ENCODE measurements at places on chromosomes 2 and 18.

GRCh38 chr18:79187532-79188277, 118.5 kb downstream of the ATP9B start:
- DNase-seq = no peak

- DNase-seq = peak; percentile 26
These were observed 16.2 kb upstream of the CXCR4 start for GRCh38 chr2:136134126-136134525.

GRCh38 chr2:138700716-138701115, 79.5 kb downstream of the NXPH2 start:
- no peak for DNase-seq

- DNase-seq = no peak
These were observed 27.2 kb downstream of the CD28 start for GRCh38 chr2:203733684-203734083.

DNA sequence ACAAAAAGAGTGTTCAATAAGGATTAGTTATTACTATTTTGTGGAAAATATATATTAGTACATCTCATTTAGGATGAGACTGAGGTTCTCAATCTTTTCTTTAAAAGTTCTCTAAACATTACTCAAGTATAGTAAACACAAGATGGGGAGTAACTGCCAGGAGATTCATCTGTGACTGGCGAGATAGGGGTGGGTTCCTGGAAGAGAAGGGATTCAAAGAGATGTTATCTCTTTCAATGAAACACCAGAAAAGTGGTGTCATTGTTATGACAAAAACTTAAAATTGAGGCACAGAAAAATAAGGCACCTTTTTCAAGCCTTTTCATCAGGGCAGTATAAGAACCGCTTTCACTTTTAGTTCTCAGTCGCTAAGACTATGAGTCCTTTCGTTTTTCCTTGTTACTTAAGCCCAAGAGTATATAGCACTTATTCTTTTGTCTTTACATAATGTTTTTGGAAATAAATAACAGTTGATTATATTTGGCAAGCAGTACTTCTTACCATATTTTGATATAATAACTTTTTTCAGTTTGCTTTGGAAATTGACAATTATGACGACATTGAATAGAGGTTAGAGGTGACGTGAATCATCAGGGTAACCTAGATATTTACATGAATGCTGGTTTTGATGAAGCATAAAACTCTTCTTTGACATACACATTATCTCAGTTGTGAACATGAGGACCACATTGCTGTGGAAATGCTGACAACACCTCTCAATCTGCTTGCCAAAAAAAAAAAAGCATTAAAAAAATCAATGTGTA, 393.9 kb upstream of the TCF4 start:
- no peak for DNase-seq

DNA sequence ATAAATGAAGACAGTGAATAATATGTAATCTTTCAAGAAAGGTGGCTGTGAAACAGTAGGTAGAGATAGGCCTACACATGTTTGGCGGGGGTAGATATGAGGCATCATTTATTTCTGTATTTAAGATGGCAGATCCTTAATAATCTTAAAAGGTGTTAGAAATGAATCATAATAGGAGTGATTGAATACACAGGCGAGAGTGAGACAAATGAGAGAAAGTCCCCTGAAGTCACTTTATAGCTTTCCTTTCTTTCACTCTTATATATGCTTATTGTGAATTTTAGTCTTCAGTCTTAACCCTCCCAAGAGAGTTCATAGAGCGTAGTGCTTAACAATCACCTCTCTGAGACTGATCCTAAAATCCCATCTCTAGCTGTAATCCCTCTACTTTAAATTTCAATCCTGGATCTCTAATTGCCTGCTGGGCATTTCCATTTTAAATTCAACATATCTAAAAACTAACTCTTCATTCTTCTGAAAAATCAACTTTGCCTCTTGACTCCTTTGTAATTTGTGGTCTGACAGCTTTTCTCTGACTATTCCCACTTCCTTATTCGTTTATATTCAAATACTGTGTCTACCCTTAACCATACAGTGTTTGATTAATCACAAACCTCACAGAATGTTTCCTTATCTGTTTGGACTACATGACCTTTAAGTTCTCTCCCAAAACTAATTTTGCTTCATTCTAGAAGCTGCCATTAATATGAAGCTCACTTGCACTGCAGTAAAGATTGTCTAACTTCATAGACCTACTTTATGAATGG, 463.7 kb upstream of the FSIP2 start:
- DNase-seq = no peak

GRCh38 chr18:74291472-74291770, 342 bp downstream of the CYB5A start:
- no peak for DNase-seq

- DNase-seq = no peak
These were observed 41.2 kb upstream of the ATG16L1 start for GRCh38 chr2:233210281-233210680.

GRCh38 chr2:239868556-239869181, 156.5 kb downstream of the NDUFA10 start:
- no peak for DNase-seq

GRCh38 chr2:45315861-45316260, 295.2 kb downstream of the SRBD1 start:
- no peak for DNase-seq

GRCh38 chr2:8617048-8617447, 64.8 kb upstream of the ID2 start:
- no peak for DNase-seq

GRCh38 chr2:36731941-36732672, 35.6 kb downstream of the VIT start:
- DNase-seq = no peak

DNA sequence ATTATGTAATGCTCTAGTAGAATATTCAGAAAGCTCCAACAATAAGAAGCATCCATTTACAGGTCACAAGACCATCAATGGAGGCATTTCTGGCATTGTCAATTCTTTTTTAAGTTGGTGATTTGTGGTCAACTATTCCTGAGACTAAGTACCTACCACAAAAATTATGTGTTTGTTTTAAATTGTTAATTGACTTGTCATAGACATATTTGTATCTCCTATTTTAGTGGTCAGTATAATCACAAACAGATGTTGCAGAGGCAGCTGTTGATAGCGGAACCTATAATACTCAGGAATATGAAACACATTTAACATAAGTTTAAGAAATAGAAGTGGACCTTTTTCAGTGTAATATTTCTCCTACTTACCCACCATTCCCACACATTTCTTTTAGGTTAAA, 430.1 kb downstream of the CCDC85A start:
- no peak for DNase-seq

DNA sequence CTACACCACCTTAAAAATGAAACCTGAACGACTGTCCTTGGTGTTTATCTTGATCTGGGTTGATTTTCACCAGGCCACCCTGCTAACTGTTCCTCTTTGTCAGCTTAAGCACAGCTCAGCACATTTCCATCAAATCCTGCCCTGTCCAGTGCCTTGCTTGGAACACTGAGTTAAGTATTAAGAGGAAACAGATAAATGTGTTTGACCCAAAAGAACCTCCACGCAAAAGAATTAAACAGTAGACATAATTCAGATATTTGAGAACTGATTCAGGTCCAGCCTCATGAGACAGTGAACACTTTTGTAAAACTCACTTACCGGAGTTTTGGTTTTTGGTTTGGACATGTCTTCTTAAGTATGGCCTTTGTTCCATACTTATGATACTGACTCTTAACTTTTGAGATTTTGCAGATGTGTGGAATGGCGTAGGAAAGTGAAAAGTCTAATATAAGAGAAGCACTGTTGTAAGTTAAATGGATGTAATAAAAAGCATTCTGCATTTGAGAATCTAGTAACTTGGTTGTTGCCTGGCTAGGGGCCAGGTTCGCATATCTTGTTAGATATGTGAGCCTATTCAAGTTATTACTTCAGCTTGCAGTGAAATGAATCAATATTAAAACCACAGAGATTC, 88.9 kb upstream of the SERPINE2 start:
- no peak for DNase-seq

- no peak for DNase-seq
These were observed 28.2 kb downstream of the SOX11 start for GRCh38 chr2:5720426-5720825.

- no peak for DNase-seq
These were observed 219.2 kb downstream of the SRBD1 start for GRCh38 chr2:45391866-45392265.

DNA sequence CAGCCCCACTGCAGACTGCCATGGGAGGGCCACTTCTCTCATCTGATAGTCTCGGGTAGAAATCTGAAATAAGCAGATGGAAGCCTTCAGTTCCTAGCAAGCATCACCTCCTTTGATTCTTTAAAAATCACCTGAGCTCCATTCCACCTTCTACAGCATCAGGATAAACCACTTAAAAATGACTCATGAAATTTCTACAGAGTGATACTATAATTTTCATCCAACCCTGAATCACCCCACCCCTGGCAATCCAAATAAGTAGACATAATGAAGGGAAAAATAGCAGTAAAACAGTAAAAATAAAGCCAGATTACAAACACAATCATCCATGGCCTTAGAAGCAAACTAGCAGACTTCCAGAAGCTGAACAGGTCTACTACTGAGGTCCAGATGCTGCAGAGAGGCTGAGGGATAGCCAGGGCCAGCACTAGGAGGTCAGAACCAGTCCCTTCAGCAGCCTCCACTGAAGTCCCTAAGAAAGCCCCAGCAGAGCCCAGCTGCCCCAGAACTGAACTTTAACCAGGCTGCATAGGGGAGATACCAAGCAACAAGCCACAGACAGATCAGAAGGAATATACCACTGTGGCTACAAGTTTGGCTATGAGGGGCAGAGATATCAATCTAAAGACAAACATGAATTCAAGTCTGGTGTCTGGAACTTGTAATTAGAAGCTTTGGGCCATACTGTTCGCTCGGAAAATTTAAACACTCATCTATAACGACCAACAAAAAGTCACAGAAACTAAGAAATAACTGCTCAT, 54.7 kb upstream of the RNU4ATAC start:
- DNase-seq = no peak

DNA sequence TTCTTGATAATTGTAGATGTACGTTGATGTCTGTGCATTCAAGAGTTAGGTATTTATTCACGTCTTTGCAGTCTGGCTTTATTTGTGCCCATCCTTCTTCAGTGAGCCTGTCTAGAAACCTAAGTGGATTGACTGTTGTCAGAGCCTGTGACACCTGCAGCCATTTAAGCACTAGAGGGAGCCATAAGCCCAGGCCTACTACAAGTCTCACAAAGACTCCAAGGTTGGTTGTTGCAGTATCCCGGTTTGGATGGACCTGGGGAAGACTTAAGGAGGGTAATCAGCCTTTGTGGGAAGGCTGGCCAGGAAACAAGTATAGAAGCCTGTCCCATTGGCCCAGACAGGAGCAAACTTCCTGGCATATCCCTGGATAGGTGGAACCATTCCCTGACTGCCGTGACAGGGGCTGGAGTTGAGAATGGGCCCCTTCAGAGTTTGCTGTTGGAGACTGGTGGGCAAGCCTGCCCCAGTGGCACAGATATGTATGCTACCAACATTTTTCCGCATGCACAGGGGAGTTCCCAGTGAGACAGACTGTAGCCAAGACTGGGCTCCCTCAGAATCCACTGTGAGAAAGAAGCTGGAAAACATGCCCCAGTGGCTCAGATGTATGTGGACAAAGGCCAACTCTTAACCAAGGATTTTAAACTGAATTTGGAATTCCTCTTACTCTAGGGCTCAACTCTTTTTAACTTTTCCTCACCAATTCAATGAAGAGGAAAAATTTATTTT, 9.3 kb upstream of the LRRC30 start:
- no peak for DNase-seq

- DNase-seq = no peak
These were observed 80.2 kb downstream of the ASAP2 start for GRCh38 chr2:9286554-9287399.

DNA sequence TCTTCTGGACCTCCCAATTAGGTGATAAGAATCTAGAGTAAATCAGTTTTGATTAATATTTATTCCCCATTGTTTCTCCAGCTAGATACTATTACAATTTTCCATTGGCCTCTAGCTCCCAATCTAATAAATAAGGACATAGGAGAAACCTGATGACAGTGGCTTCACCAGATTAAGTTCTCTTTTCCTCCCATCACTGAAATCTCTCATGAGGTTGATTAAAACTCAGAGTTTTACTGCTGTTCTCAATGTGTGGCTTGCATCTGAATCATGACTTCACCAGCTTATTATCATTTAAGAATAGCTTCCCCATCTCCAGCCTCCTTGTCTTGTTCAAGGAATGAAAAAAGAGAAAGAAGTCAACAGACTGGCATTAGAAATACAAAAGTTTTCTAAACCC, 3.9 kb upstream of the CCDC102B start:
- no peak for DNase-seq

DNA sequence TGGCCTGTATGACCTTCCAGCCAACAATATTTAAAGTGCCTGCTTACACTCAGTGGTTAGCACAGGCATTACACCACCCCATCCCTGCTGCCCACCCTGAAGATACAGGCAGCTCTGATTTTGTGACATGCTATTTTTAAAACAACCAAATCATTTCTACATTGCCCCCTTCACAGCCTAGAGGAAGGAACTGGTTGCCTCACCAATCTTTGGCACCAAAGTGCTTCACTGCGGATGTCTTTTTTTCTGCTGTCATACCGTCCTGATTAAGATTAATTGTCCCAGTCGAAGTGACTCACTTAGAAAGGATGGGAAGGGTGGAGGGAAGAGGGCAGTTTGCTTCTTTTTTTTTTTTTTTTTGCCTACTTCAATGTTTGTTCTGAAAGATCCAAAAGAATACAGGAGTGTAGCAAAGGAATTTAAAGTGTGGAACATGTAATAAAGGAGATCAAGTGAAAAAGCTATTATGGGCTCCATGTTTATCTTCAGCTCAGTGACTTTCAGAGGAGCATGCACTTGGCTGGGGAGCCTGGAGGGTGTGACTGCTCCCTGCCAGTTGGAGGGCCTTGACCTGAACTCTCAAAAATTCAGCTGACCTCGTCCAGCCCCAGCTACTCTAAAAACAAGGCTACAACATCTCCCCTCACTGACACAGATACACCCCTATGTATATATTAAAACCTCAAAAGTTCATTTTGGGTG, 501.1 kb upstream of the TNP1 start:
- no peak for DNase-seq

DNA sequence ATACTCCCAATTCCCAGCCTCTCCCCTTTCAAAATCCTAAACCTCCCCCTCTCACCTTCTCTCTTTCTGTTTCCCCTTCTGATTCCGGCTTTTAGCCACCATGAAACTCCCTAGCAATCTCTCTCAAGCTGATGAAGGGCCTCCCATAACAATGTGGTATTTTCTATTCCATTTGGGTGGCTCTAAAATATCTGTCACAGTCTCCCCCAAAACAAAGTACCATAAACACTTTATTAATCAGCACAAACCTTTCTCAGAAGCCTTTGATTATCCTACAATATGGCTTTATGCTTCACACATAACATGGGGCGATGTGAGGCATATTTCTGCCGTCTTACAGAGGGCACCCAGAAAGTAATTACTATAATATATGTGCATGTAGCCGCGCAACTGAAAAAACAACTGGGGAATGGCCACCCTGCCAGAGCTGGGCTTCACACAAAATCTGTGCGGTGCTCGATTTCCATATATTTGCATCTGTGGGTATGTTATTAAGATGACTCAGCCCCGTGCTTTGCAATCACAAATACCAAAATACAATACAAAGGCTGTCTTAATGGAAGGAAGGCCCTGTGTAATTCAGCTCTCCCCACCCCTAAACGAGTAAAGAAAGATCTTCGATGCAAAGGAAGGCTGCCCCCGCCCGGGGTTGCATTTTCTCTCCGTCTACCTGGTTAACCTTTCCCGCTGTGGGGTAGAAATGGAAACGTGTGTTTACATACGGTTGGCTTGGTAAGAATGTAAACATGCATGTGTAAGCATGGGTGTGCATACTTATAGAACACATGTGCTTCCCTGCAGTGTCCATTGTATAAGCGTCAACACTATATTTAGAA, 81.4 kb downstream of the CELF4 start:
- no peak for DNase-seq

GRCh38 chr2:48482313-48482712, 47.6 kb upstream of the STON1 start:
- no peak for DNase-seq

Measured in activated T-cell treated with anti-CD3 and anti-CD28 coated beads for 4 hours (primary cell).